ENCODE measurements at places on chromosomes 6 and 20. TPM values are rescaled to one million over a fixed set of nuclear protein-coding genes. Genes with fewer than 3 reads are reported as not detected.

Gene NFATC2
- not detected for total RNA-seq

Gene KIFC1
- 80.5 TPM for total RNA-seq

Gene MACROD2
- total RNA-seq: 0.08 TPM

GRCh38 chr6:13741365-13741764 lies 29.7 kb upstream of the RANBP9 start:
- no peaks in the 10 kb centered on the region for H3K4me1 ChIP-seq
- H3K27ac ChIP-seq: no peak overlapping the region
- H3K4me3 ChIP-seq: no peak overlapping the region

GRCh38 chr6:183668-184067 lies 108.6 kb upstream of the DUSP22 start:
- H3K27ac ChIP-seq: no peak overlapping the region
- no peaks in the 10 kb centered on the region for H3K36me3 ChIP-seq
- H3K4me1 ChIP-seq: no peaks in the 10 kb centered on the region

DNA sequence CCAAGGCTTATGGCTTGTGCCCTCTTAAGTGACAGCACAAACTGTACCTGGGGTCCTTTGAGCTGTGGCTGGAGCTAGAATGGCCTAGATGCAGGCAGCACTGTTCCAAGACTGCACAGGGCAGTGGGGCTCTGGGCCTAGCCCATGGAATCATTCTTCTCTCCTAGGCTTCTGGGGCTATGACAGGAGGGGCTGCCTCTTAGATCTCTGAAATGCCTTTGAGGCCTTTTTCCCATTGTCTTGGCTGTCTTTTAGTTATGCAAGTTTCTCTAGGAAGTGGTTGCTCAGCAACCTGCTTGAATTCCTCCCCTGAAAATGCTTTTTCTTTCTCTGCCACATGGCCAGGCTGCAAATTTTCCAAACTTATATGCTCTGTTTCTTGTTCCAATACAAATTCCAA lies 183.4 kb downstream of the WDR27 start:
- no peaks in the 10 kb centered on the region for H3K4me1 ChIP-seq
- no peaks in the 10 kb centered on the region for H3K36me3 ChIP-seq
- no peak overlapping the region for H3K27ac ChIP-seq
- DNase-seq: no peak
- H3K27me3 ChIP-seq: no peaks in the 10 kb centered on the region
- no peak overlapping the region for H3K4me3 ChIP-seq

- H3K27ac ChIP-seq: no peak overlapping the region
- H3K4me3 ChIP-seq: no peak overlapping the region
- no peaks in the 10 kb centered on the region for H3K36me3 ChIP-seq
- H3K4me1 ChIP-seq: no peaks in the 10 kb centered on the region
- no peak for DNase-seq
Measured at GRCh38 chr6:129555206-129555832, 154.7 kb downstream of the ARHGAP18 start.

DNA sequence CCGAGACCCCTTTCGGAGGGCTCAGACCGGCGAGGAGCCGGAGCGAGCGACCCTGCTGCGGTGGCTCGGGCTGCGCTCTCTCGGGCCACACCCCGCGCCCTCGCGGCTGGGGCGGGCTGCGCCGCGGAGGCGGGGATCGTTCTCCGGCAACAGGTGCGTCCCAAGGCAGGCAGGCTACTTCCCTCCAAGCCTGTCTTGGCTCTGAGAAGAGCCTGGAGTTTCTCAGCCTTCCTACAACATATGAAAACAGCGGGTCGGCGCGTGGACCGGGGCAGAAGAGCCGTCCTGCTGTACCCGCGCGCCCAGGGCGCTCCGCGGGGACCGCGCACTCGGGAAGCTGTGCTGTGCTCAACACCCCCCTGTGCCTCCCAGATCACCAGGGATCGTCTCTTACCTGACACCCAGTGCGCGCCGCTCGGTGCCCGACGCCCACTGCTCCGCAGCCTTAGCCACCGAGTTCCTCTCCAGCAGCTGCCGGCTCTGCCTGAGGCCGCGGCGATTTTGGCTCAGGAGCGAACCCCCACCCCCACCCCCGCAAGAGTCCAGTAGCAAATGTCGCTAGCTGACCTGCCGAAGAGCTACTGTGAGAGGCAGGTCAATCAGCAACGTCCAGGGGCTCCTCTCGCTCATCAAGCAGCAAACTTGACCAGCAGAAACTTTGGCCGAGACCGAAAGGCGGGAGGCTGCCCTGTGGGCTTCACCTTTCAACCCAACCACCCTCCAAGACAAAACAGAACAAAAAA lies 3.7 kb upstream of the OLIG3 start:
- no peak overlapping the region for H3K4me3 ChIP-seq
- DNase-seq: no peak
- no peak overlapping the region for H3K27ac ChIP-seq
- no peaks in the 10 kb centered on the region for H3K4me1 ChIP-seq
- no peaks in the 10 kb centered on the region for H3K36me3 ChIP-seq

GRCh38 chr20:5822569-5822968 lies 72.4 kb downstream of the SHLD1 start:
- H3K4me3 ChIP-seq: no peak overlapping the region
- H3K4me1 ChIP-seq: no peaks in the 10 kb centered on the region
- no peaks in the 10 kb centered on the region for H3K27me3 ChIP-seq

Data from SJCRH30 (cell line).